Activated T-helper 2 cell treated with anti-CD3 and anti-CD28 coated beads, Interferon-gamma antibody, Interleukin-2, Interleukin-4, amounts not matched to agents 10 μg/mL and 5 μg/mL and 100 μg/mL, durations not matched to agents 14 hours and 24 hours and 36 hours (primary cell): ENCODE measurements at places on chromosomes 12 and 14. TPM values are rescaled to one million over a fixed set of nuclear protein-coding genes. Genes with fewer than 3 reads are reported as not detected.

Gene POLE2
- total RNA-seq = 43.4 and 47.2 TPM in 2 replicates

- H3K27me3 ChIP-seq = peaks cover 21% of the 10 kb centered on the region
- no peak overlapping the region for H3K4me3 ChIP-seq
- no peaks in the 10 kb centered on the region for H3K4me1 ChIP-seq
- no peak for DNase-seq
- H3K27ac ChIP-seq = no peak overlapping the region
Observed at GRCh38 chr14:67438969-67439368, 27.0 kb upstream of the PLEK2 start.

DNA sequence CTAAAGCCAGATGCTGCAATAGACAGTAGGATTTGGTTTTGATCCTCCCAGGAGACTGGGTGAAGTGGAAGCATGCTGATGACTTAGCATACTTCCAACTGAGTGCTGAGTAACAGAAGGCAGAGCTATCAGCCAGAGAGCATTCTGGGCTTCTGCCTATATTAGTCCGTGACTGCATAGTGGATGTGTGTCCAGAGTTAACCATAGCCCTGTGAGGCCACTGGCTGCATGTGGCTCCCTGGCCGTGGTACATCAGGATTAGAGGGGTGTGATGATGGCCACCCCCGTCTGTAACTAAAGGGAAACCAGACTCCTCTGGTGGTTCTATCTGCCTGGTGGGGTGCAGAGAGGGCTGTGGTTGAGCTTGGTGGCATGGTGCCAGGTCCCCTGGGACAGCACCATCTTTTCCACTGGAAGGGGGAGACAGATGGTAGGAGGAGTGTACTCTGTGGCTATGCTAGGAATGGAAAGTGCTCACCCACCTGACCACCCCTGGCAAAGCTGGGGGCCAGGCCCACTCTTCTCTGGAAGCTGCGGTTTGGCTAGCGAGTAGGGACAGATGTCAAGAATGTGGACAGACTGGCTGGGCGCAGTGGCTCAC lies 27.4 kb downstream of the ABCD4 start:
- no peak overlapping the region for H3K27ac ChIP-seq
- no peaks in the 10 kb centered on the region for H3K4me1 ChIP-seq
- no peaks in the 10 kb centered on the region for H3K36me3 ChIP-seq
- no peak for DNase-seq
- peaks cover 5% of the 10 kb centered on the region for H3K27me3 ChIP-seq

Gene SERPINA10
- total RNA-seq = not detected in 2 replicates

Gene NOVA1
- 0.25 TPM in 2 replicates for total RNA-seq

DNA sequence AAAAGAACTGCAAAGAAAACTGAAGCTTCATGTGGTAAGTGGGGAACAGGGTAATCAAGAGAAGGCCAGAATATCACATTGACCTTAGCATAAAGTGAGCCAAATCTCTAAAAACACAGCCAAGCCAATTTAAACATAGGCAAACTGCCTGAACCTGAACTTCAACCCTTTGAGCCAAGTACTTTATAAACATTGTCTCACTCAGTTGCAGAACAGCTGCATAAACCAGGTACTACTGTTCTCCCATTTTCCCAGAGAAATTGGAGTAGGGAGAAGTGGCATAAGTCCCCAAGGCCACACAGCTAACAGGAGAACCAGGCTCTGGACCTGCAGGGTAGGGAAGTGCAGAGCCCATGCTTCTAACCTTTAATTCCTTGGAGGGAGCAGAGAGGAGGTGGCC lies 30.4 kb upstream of the FKBP4 start:
- H3K27ac ChIP-seq = no peak overlapping the region
- no peaks in the 10 kb centered on the region for H3K36me3 ChIP-seq
- DNase-seq = no peak
- no peaks in the 10 kb centered on the region for H3K27me3 ChIP-seq
- no peaks in the 10 kb centered on the region for H3K4me1 ChIP-seq

- H3K36me3 ChIP-seq = no peaks in the 10 kb centered on the region
- H3K4me3 ChIP-seq = no peak overlapping the region
- DNase-seq = no peak
- H3K27ac ChIP-seq = no peak overlapping the region
- peaks cover 6% of the 10 kb centered on the region for H3K27me3 ChIP-seq
Observed at GRCh38 chr12:21677204-21677603, 19.6 kb upstream of the LDHB start.

DNA sequence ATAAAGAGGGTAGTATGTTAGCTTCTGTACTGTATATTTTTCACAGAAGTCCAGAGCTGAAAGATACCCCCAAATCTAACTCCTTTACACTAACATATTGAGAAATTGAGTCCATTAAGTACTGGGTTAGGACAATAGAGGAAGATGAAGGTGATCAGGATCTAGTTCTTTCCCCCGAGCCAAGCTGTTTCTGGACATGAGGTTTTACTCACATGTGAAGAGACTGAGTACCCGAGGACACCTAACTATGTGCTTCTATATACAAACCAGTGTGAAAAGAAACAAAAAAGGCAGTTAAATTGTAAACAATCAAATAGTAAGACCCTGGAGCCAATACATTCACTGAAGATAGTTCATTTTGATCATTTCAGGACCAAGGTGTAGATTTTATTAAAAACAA lies 3.8 kb upstream of the TRHDE start:
- no peaks in the 10 kb centered on the region for H3K36me3 ChIP-seq
- no peak for DNase-seq
- H3K27ac ChIP-seq = no peak overlapping the region
